ENCODE measurements at places on chromosomes 1 and 21.

- DNase-seq, result no peak
Measured at GRCh38 chr21:37771181-37771580, 145.1 kb downstream of the KCNJ6 start.

- peak; percentile 93 for DNase-seq
Measured at GRCh38 chr1:170707959-170708655, 44.2 kb downstream of the PRRX1 start.

GRCh38 chr1:161799792-161800191, 33.7 kb downstream of the ATF6 start:
- DNase-seq, result no peak

DNA sequence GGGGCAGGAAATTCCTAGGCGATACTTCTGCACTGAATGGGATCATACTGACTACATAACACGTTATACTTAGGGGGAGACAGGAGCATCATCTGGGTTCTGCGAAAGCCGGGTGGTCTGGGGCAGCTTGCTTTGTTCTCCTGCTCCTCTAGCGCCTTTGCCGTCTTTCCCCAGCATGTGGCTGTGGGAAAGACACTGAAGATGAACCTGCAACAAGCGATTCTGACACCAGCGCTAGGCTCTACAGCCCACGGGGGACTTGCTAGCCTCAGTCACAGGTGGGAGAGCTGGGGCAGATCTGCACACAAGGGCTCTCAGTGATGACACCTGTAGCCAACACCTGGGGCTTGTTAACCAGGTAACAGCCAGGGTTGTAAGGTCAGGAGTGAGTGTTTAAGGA, 51.8 kb downstream of the CD46 start:
- DNase-seq, result no peak

GRCh38 chr1:18266391-18266790, 158.8 kb downstream of the IGSF21 start:
- no peak for DNase-seq

GRCh38 chr1:224052772-224053171, 61.1 kb upstream of the FBXO28 start:
- no peak for DNase-seq

- no peak for DNase-seq
Measured at GRCh38 chr1:27596261-27596660, 7.7 kb downstream of the AHDC1 start.

- DNase-seq, result no peak
Measured at GRCh38 chr1:99621340-99621901, 24.5 kb upstream of the PALMD start.

GRCh38 chr1:215888159-215888558, 321.1 kb downstream of the KCTD3 start:
- no peak for DNase-seq

DNA sequence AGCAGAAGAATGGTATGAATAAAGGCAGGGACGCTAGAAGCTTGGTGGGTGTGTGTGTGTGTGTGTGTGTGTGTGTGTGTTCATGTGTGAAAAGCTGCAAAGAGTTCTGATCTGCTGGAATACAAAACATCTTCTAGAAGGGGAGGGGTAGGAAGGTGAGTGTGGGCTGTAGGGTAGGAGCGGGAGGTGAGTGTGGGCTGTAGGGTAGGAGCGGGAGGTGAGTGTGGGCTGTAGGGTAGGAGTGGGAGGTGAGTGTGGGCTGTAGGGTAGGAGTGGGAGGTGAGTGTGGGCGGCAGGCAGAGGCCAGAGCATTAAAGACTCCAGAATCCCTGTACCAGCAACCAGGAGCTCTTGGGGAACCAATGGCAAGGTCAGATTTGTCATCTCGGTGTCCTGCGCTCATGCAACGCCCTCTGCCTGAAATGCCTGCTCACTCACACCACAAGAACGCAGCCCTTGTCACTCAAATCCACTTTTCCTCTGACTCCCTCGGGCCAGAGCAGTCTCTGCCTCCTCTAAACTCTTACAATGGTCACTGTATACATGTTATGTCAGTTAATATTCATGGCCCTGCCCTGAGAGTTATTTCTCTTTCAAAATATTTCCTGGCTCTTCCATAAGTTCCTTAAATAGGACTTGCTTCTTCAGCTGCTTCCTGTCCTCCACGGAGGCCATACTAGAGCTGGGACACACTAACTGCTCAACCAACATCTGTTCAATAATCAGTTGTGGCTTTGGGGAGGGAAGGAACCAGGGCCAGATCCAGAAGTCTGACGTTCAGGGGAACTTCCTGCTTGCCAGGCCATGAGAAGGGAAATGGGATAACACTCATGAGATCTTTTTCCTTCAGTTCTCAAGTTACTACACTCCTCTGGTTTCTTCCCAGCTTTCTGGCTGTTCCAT, 53.6 kb upstream of the ZNF644 start:
- DNase-seq, result no peak

DNA sequence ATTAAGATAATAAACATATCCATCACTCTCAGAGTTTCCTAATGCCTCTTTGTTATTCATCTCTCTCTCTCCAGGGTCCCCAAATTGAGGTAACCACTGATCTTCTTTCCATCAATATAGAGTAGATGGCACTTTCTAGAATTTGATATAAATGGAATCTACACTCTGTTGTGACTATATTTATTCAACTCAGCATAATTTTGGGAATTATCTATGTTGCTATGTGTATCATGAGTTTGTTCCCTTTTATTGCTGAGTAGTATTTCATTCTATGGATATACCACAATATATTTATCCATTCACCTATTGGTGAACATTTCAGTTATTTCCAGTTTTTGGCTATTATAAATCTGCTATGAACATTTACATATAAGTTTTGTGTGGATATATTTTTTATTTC, 230.7 kb downstream of the HLX start:
- no peak for DNase-seq

GRCh38 chr21:42112238-42112637, 41.1 kb downstream of the UMODL1 start:
- no peak for DNase-seq
